ENCODE measurements at places on chromosomes 7 and 10. TPM values are rescaled to one million over a fixed set of nuclear protein-coding genes. Genes with fewer than 3 reads are reported as not detected.

Gene CFAP46
- total RNA-seq, result not detected

Gene SPDYE5
- total RNA-seq, result not detected

Gene STAG3
- 24.6 TPM for total RNA-seq

Gene CYP2C18
- not detected for total RNA-seq

Gene DRGX
- total RNA-seq, result not detected

Gene ZKSCAN5
- total RNA-seq, result 4.9 TPM

Gene RARRES2
- total RNA-seq, result not detected

Gene ELFN1
- not detected for total RNA-seq

Gene CLRN3
- not detected for total RNA-seq

Gene PIP
- total RNA-seq, result not detected

Gene OSBPL3
- total RNA-seq, result 78.4 TPM

Gene NODAL
- not detected for total RNA-seq

Gene OPALIN
- not detected for total RNA-seq

Gene AOAH
- 37.8 TPM for total RNA-seq

Gene TRIM56
- 49.7 TPM for total RNA-seq

Gene CNPY1
- total RNA-seq, result not detected

Gene LIPN
- not detected for total RNA-seq

Gene FXYD4
- not detected for total RNA-seq

Gene PTPN20
- total RNA-seq, result 1.1 TPM

Gene OTUD1
- total RNA-seq, result 44.5 TPM

Gene HHEX
- not detected for total RNA-seq

Gene NUTM2A
- not detected for total RNA-seq

Gene SYNPO2L
- not detected for total RNA-seq

Gene TUBAL3
- not detected for total RNA-seq

Gene TMEM196
- total RNA-seq, result not detected

Gene GPR15LG
- not detected for total RNA-seq

Gene SH2B2
- 2.0 TPM for total RNA-seq

Gene ASAH2
- total RNA-seq, result 3.6 TPM

Gene SPDYE9
- total RNA-seq, result not detected

Gene GARIN1A
- total RNA-seq, result 0.70 TPM

Gene ZNF365
- 2.9 TPM for total RNA-seq

Gene EPHA1
- 25.2 TPM for total RNA-seq

Gene OR9A2
- total RNA-seq, result not detected

Gene GIMAP4
- 406 TPM for total RNA-seq

Gene CPA4
- total RNA-seq, result not detected

Gene INSYN2A
- not detected for total RNA-seq

Gene PHKG1
- total RNA-seq, result 12.0 TPM

Gene ZDHHC6
- total RNA-seq, result 46.2 TPM

Gene C10orf53
- total RNA-seq, result not detected

Gene KAZALD1
- 1.5 TPM for total RNA-seq

Gene CABCOCO1
- not detected for total RNA-seq

Gene TBXAS1
- total RNA-seq, result 2.6 TPM

Gene NHLRC2
- 23.8 TPM for total RNA-seq

Gene HTR7
- 0.11 TPM for total RNA-seq

Gene ASB4
- not detected for total RNA-seq

Gene AKR1C2
- total RNA-seq, result not detected

All from naive thymus-derived CD4-positive, alpha-beta T cell (primary cell).